ENCODE measurements at places on chromosomes 1 and 21. TPM values are rescaled to one million over a fixed set of nuclear protein-coding genes. Genes with fewer than 3 reads are reported as not detected.

- no peak for DNase-seq
Measured at GRCh38 chr1:181064702-181065101, 23.8 kb upstream of the IER5 start.

DNA sequence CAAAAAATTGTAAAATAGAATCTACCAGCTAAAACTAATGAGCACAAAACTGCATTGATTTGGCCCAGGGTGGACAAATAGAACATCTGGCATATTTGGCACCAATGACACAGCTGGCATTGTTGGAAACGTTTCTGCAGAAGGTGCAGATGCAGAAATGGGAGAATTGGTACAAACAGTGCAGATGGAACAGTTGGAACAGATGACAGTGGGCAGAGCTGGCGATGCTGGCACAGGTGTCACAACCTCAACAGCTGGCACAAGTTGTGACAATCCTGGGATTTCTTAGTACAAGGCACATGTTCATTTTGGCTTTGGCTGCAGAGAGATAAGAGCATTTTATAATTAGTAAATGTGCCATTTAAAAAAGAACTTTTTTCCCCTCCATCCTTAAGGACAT, 91.1 kb upstream of the ZBTB18 start:
- no peak for DNase-seq

GRCh38 chr1:143699115-143699514, 272.7 kb downstream of the FAM72C start:
- no peak for DNase-seq

DNA sequence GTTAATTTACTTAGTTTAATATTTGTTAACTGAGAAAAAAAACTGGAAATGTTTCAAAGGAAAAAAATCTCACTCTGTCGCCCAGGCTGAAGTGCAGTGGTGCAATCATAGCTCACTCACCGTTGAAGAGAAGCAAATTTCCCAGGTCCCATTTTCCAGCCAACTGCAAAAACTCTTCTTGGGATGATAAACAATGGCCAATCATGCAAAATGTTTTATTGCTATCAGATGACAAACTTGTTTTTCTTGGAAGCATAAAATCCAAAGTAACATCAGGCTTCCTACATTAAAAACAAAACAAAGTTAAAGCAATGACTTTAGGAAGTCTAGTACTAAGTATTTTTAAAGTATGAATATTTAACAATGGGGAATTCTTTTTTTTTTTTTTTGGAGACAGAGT, 84.9 kb downstream of the LYST start:
- peak; percentile 47 for DNase-seq

- DNase-seq: no peak
Measured at GRCh38 chr21:35677298-35677841, 383.0 kb downstream of the SETD4 start.

Gene MCOLN2
- total RNA-seq: 3.1 TPM

Gene NCF2
- total RNA-seq: 3.1 TPM

DNA sequence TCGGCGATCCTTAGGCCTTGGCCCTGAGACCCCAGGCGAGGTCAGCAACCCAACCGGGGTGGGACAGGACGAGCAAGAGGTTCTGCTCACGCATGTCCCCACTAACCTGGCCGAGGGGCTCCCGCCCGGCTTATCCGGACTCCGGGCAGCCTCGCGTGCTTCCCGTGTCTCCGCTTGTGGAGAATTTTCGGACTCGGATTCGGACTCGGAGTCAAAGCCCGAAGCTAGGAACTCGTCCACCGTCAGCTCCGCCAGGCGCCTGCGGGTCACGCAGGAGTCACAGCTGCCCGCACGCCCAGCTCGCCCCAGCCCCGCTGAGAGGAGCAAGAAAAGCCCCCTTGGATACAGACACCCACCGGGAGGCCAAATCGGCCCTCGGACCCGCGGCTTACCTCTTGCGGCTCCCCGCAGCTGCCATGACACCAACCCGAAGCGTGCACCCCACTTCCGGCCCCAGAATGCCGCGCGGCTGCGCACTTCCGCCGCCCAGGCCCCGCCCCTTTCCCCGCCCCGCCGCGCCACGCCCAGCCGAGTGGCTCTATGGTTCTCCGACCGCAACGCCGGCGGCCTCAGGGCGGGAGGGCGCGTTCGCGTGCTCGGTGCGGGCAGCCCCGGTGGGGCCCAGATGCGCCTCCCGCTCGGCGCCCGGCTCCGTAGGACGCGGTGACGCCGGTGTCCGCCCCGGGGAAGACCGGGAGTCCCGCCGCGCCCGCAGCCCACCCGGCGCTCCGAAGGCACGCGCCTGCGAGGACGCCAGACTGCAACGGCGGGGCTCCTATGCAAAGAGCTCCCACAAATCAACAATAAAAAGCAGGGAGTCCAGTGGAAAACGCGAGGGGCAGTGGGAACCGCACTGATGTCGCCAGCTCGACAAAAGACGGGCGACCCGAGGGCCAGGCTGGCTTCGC, at the start of gene NOC2L:
Gene NOC2L (minus strand): TSS at position 434 of the 908 bp plus-strand sequence. CDS start 16 bp downstream, at position 418.
- DNase-seq: peak; percentile 67

GRCh38 chr21:31732597-31733550, 956 bp upstream of the SCAF4 start:
- no peak for DNase-seq

DNA sequence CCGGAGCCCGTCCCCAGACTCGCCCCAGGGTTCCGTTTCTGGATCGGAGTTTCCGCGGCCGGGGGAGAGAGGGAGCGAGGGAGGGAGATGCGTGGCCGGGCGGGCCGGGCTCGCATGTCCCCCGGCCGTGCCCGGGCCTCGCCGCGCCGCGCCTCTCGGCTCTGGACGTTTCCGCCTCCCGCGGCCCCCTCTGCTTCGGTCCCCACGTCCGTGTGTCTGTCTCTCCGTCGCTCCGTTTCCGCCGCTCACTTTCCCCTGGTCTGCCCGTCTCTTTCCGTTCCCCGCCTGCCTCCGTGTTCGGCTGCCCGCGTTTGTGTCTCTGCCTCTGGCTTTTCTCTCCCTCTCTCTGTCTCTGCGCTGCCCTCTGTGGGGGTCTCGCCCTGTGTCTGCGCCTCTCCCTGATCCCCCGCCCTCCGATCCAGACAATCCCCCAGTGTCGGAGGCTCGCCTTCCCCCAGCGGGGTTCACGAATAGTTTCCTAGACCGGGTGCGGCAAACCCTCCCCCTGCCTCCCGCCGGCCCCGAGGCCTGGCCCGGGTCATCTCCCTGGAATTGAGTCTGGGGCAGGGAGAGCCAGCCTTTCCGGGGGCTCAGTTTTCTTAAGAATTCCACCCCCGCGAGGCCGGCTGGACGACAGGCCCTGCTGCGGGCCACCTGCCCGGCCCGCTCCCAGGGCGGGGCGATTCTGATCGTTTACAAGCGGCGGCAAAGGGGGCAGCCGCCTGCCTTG, 735 bp downstream of the NBL1 start:
- DNase-seq: peak; percentile 34

GRCh38 chr21:34702341-34703170, 33.8 kb downstream of the CLIC6 start:
- no peak for DNase-seq

DNA sequence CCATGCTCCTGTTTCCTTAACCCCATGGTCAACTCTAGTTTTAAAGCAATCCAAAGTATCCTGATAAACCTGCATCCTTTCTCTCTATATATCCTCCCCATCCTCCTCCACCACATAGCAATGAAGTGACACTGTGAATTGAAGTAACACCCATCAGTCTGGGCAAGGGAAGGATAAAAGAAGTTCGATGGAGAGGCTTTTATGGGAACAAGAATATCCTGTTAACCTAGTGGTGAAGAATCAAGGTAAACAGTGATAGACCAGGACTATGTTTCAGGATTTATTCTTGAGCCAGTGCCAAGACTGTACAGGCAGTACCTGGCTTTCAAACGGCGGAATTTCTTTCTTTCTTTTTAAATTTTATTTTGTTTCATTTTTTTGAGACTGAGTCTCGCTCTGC, 17.6 kb downstream of the RABIF start:
- DNase-seq: no peak

Gene KCNE2
- total RNA-seq: not detected

- DNase-seq: no peak
Measured at GRCh38 chr1:220527279-220527907, 543 bp upstream of the MARK1 start.

DNA sequence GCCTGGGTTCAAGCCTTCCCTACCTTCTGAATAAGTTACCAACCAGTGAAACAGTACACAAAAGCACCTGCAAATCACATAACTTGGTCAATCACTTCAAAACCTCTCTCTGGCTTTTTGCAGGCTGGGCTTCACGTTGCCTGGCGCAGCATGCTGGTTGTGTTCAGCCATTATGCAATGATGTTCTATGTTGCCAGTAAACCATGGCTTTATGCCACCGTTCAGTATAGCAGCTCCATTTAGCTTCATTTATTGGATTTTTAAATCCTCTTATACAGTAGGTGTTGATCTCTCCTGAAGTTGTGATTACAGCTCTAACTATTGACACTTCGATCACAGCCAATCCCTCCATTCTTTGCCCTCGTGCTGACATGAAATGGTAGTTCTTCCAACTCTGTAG, 233.6 kb upstream of the PTBP2 start:
- no peak for DNase-seq

DNA sequence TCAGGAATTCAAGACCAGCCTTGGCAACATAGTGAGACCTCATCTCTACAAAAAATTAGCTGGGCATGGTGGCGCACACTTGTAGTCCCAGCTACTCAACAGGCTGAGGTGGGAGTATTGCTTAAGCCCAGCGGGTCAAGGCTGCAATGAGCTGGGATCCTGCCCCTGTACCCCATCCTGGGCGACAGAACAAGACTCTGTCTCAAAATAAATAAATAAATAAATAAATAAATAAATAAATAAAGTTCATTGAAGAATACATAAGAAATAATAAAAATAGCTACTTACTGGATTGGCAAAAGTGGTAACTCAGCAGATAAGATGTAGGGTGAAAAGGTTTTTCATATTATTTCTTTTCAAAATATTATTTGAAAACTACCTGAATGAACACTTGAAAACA, 5.9 kb downstream of the CEP170 start:
- DNase-seq: no peak

DNA sequence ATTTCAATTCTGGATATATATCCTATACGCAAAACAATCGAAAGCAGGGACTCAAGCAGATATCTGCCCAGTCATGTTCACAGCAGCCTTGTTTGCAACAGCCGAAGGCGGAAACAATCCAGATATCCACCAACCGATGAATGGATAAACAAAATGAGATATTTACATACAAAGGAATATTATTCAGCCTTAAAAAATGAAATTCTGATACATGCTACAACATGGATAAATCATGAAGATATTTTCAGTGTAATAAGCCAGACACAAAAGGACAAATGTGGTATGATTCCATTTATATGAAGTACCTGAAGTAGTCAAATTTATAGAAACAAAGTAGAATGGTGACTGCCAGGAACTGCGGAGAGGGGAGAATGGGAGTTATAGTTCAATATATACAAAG, 15.6 kb downstream of the GATAD2B start:
- no peak for DNase-seq

All from Caki2 (cell line).